Fibroblast of the aortic adventitia (primary cell): ENCODE measurements at places on chromosomes 7 and 10.

DNA sequence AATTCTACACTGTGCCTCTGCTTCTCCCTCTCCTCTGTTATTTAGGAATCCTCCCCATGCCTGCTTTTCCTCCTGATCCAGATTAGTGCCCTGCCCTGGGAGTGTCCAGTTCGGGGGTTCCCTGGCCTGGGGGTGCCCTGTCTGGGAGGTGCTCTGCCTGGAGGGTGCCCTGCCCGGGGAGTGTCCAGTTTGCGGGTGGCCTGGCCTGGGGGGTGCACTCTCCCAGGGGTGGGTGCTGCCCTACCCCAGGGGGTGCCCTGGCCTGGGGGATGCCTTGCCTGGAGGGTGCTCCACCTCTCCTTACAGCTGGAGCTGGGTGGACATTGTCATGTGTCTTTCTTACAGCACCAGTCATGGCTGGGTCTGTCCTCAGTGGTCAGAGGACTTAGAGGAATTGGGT lies 20.2 kb downstream of the RAMP3 start:
- no peak for DNase-seq

GRCh38 chr10:98259606-98260315 lies 8.2 kb downstream of the LOXL4 start:
- no peak for DNase-seq

DNA sequence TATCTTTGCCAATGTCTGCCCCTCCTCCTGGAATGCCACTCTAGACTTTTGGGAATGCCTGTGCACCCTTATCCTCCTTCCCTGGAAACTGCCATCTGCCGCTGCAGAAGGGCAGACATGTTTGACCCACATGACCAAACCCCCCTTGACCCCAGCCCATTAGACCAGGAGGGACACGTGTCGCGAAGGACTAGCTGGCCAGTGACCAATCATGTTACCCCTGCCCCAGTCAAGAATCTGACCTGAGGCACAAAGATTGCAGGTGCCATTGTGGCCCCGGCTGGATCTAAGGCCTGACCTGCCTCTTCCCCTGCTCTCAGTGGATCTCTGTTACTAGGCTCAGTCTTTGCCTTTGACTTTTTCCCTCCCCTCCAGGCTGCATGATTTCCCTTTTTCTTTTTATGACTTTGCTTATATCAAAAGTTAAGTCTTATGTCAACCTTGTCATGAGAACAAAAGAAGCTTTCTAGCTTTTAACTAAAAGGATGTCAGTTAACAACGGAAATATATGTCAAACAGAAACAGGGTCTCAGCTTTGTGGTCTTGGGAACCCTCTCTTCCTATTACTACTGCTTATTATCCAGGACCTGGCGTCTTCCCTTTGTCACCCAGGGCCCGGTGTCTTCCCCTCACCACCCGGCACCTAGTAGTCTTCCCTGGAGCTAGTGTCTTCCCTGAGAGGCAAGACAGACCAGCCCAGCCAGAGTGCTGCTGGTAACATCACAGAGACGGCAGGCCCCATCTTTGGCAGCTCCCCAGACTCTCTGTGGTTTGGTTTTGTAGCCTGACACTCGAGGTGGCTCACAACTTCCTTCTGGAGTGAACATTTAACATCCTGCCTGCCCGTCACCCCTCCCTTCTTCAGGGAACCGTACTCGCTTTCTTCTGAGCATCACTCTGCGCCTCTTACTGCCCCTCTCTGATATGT lies 24.4 kb upstream of the PPIF start:
- peak; percentile 59 for DNase-seq

DNA sequence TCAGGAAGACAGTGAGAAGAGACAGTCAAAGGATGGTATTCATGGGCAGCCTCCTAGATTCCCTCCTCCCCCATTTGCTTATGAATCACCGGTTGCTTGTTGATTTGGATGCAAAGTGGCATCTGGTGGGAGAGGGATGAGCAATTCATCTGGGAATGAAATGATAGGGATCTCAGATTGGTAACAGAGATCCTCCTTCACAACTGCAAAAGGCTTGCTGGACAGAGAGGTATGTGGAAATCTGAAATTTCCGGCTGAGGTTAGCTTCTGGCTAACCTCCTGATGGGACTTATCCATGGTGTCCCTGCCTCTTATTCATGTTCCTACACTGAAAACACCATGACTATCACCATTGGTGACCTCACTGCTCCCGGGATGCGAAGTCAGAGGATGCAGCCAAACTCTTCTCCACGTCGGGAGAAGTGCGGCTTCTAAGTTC lies 48.4 kb upstream of the PODXL start:
- DNase-seq = peak; percentile 30

DNA sequence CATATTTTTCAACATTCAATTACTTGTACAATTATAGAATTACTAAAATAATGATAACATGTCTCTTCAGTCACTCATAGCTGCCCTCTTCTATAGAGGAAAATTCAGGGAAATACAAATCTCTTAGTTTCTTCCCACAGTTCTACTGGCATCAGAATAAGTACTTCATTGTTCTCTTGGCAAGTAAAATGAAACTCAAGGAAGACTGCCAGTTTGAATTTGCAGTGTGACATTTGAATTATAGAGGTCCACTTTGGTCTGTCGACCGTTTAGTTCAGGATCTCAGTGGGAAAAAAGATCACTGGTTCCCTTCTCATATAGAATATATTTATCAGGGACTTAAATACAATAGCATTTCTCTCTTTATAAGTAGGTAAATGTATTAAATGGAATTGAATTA lies 114.5 kb downstream of the PON1 start:
- no peak for DNase-seq

GRCh38 chr10:114638821-114639625 lies 19.1 kb downstream of the ABLIM1 start:
- DNase-seq = peak; percentile 72

GRCh38 chr10:30749385-30749784 lies 119.8 kb upstream of the LYZL2 start:
- DNase-seq = no peak
